ENCODE measurements at places on chromosomes 3 and 15.

DNA sequence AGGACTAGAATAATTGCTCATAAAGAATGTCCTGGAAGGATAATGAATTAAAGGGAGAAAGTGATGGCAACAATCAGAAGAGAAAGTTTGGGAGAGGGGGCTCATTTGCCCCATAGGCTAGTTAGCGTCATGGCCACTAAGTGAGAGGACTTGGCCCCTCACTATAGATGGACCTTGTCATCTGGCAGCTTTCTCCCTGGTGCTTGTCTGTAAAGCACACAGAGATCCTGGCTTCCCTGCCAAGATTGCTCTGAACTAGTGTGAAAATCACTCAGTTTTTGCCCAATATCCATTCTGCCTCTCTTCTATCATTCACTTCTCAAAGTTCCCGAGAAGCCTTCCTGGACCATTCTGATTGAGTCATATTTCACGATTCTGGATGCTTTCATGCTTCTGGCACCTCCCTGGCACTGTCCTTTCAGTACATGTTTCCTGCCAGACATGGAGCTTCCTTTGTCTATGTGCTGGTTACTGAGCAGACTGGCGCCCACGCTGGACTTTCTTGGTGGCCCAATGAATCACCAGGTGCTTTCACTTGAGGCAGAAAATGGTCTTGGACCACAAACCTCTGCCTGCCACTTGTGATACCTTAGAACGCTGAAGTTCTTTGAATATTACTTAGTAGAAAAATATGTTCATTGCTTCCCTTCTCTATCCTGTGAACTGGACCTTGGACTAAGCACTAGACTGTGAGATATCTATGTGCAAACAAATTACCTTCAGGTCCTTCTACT is 709.6 kb upstream of the CFAP20DC start:
- DNase-seq, result no peak

DNA sequence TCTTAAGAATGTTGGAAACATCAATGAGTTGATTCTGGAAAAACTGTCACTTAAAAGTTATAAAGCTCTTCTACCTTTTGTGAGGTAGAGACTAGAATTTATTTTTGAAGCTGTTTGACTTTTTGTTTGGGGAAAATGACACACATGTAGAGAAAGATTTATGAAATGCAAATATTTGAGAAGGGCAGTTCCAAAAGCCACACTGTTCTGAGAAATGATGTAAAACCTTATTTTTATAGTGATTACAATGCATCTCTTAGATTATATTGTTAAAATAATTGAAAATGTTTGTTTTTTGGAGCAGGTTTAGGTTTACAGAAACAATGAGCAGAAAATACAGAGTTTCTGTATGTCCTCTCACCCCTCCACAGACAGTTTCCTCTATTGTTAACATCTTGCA is 116.1 kb upstream of the CMC1 start:
- DNase-seq, result no peak

GRCh38 chr15:50064673-50065072 is 54.4 kb downstream of the ATP8B4 start:
- DNase-seq, result no peak

DNA sequence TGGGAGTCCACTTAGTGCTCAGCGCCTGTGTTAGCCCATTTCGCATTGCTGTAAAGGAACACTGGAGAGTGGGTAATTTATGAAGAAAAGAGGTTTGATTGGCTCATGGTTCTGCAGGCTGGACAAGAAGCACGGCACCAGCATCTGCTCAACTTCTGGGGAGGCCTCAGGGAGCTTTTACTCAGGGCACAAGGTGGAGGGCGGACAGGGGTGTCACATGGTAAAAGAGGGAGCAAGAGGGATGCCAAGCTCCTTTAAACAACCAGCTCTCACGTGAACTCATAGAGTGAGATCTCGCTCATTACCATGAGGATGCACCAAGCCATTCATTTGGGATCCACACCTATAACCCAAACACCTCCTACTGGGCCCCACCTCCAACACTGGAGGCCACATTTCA is 181.4 kb upstream of the TLE3 start:
- DNase-seq, result no peak

DNA sequence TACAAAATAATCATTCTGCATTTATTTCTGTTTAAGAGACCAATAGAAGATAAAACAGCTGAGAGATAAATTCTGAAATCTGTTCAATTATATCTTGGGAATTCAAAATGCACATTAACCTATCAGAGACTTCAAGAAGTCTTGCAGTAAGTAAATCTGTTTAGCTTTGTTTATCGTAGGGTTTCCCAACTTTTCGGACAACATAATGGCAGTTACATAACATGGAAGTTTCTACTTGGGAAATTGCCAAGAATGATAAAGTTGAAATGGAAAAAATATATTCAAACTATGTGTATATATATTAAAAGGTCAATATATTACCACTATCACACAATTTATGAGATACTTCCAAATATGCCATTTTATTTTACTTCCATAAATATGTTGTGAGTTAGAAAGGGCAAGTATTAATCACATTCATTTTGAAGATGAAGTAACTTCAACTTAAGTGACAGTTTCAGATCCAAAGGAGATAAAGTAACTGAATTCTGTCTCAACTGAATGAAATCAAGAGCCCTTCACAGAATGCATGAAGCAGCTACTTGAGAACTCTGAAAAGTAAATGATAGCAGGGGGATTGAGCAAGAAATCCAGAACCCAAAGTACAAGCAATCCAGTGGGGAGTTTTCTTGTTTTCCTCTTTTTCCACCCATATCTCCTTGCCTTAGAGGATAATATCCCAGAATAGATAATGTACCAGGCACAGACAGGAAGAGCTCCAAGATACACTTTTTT is 108.8 kb downstream of the PLOD2 start:
- no peak for DNase-seq

- no peak for DNase-seq
Measured at GRCh38 chr15:45635191-45635638, 386 bp downstream of the SQOR start.

- peak; percentile 60 for DNase-seq
Measured at GRCh38 chr15:77021803-77022381, 27.0 kb downstream of the PSTPIP1 start.

GRCh38 chr3:27723456-27723814 is 1.3 kb upstream of the EOMES start:
- no peak for DNase-seq

DNA sequence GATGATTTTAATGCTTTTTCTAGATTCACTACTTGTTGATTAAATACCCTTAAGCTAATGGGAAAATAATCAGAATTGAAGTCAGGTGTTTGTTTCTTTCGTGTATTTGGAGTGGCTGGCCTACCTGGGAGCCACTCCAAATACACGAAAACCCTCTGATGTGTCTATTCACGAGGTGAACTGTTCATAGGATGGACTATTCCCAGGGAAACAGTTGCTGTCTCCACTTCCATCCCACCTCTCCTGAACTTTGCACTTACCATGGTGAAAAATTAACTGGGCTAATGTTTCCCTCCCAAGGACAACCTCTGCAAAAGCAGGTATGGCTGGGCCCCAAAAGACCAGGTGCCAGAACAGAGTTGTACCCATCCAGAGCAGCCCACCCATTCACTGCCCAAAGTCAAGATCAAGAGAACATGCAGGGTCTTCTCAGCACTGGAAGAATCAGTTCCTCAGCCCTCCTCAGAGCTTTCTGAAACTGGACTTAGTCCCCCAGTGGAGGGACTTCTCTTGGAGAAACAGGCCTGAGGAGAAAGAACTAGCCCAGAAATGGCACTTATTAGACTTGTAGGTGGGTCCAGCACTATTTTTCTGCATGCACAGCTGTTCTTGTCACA is 2.9 kb upstream of the SMAD3 start:
- no peak for DNase-seq

DNA sequence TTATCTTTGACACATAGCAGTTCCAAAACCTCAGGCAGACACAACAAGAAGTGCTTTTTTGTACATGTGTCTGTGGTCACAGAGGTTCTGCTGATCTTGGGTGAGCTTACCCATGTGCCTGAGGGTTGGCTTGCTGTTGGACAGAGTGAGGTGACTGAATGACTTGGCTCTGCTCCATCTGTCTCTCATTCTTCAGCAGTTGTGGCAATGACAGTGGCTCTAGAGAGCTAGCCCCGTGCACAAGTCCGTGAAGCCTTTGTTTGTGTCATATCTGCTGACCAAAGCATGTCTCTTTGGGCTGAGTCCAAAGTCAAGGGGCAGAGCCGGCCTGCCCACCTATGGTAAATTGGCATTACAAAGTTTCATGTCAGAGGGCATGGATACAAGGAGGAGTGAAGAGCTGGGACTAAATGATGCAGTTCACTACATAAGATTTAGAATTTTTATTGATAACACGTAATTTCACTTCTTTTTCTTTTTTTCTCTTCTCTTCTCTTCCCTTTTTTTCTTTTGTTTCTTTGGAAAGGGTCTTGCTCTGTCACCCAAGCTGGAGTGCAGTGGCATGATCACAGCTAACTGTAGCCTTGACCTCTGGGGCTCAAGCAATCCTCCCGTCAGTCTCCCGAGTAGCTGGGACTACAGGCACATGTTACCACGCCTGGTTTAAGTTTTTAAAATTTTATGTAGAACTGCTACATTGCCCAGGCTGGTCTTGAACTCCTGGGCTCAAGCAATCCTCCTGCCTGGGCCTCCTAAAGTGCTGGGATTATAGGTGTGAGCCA is 77.9 kb downstream of the ITPR1 start:
- no peak for DNase-seq

GRCh38 chr3:67617518-67617917 is 36.9 kb downstream of the SUCLG2 start:
- no peak for DNase-seq

DNA sequence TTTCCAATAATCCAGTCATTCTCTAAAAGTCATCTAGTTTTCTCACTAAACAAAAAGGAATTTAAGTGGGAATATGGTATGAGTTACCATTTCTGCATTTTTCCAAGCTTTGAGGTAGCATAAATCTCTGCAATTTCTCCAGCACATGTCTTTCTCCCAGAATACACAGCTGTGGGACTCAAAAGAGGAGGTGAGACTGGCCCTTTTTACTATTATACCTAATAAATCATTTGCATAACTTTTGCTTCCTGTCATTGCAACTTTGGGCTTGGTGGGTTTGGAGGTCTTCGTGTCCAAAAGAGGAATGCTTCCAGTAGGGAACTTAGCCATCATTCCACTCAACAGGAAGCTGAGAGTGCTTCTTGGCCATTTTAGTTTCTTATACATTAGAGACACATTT is 94.8 kb downstream of the FMN1 start:
- DNase-seq, result no peak

DNA sequence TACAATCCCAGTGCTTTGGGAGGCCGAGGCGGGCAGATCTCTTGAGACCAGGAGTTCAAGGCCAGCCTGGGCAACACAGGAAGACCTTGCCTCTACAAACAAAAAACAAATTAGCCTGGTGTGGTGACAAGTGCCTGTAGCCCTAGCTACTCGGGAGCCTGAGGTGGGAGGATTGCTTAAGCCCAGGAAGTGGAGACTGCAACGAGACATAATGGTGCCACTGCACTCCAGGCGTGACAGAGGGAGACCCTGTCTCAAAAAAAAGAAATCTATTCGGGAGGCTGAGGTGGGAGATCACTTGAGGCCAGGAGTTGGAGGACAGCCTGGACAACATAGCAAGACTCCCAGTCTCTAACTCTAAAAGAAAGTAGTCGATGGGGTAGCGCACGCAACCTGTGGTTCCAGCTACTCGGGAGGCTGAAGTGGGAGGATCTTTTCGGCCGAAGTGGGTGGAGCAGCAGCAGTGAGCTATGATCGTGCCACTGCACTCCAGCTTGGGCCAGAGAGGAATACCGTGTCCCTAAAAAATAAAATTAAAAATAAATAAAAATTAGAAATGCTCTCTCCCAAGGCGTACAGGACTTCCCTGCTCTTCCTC is 775 bp downstream of the C3orf33 start:
- DNase-seq, result no peak

DNA sequence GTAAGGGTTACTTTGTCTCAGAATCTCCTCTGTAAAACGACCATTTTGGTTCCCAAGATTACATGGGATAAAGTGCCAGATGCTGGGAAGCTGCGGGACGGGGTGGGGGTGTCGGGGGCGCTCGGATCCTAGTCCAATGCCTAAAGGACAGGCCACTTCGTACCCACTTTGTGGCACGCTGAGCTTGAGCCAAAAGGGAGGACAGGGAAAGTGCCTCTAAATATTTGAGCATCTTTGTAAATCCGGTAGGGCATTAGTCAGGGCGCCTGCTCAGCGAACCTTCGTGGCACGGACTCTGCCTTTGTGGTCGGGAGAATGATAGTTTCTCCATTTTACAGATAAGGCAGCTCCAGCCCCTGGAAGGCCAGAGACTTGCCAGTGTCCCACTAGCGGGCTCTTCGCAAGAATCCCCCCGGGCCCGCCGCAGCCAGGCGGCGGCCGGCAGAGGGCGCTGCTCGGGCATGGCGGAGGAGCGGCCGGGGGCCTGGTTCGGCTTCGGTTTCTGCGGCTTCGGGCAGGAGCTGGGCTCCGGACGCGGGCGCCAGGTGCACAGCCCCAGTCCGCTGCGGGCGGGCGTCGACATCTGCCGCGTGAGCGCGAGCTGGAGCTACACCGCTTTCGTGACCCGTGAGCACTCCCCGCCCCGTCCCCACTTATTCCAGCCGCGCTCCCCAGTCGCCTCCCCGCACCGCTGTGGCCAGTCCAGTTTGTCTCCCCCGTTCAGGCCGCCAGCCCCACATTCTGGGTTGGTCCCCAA is 1.8 kb downstream of the RCCD1 start:
- DNase-seq, result peak; percentile 95

DNA sequence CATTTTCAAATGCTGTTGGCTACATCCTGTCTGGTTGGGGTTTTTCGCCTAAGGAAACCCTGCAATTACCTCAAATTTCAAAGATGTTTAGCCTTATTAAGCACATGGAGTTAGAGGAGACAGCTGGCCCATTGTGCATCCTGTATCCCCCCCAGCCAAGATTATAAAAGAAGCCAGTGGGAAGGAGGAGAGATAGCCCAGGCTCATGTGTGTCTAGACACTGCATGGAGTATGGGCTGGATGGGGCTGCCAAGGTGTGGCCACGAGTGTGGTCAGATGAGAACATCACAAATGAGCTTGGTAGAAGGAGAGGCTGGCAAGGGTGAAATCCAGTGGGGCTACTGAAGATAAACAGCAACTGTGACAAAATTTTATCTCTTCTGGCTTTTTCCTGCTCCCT is 270.0 kb upstream of the TBC1D5 start:
- no peak for DNase-seq

GRCh38 chr3:137762674-137763593 is 1.2 kb upstream of the SOX14 start:
- peak; percentile 3 for DNase-seq

DNA sequence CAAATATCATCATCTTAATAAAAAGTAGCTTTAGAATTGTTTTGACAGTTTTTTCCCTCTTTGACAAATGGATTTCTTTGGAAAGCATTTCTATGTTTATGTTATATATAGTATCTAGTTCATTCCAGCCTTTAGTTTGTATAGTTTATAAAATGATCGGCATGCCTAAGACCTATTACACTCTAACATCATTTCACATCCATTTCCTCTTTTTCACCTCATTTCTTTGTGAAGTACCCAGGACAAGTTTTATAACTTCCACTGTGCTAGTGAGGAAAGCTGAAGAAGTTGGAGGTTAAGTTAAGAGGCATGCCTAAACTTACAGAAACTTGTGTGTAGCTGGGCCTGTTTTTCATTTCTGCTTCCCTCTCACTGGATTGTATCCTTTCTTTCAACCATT is 178.4 kb downstream of the TP63 start:
- DNase-seq, result no peak

- DNase-seq, result peak; percentile 14
Measured at GRCh38 chr3:189685860-189686259, 54.7 kb downstream of the TP63 start.

All from AG08396 (cell line).